Testis (tissue), 5 donors: ENCODE measurements at places on chromosomes 5 and 9.

DNA sequence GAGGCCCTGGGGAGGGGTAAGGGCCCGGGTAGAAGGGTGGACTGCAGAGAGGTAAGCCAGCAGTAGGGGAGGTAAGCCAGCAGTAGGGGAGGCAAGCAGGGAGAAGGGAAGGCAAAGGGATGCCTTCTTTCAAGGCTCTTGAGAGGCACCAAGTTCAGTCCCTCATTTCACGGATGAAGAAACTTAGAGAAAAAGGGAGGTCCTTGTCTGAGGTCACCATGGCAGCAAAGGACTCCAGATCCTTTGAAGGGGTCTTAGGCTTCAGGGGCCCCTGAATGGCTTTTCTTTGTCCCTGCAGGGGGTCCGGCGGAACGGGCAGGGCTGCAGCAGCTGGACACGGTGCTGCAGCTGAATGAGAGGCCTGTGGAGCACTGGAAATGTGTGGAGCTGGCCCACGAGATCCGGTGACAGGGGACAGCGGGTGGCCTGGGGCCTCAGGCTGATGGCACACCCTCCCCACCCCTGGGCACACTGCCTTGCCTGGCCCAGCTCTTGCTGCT is 42.6 kb downstream of the RGS3 start:
- DNase-seq = no peak

- no peak for DNase-seq
These were observed 7.1 kb downstream of the SPACA9 start for GRCh38 chr9:132885720-132886333.

- no peak for DNase-seq
These were observed 281.5 kb downstream of the CTNND2 start for GRCh38 chr5:11622785-11623184.

GRCh38 chr5:181235323-181235688 is 8.4 kb downstream of the RACK1 start:
- DNase-seq = no peak

- DNase-seq = no peak
These were observed 3.4 kb downstream of the FAM13B start for GRCh38 chr5:138029501-138029900.

- DNase-seq = no peak
These were observed 59.8 kb downstream of the TNC start for GRCh38 chr9:115058175-115058574.
